ENCODE measurements at places on chromosomes 1 and 21. TPM values are rescaled to one million over a fixed set of nuclear protein-coding genes. Genes with fewer than 3 reads are reported as not detected.

GRCh38 chr21:45588086-45588825 is 46.0 kb upstream of the SLC19A1 start:
- H3K4me3 ChIP-seq: no peak overlapping the region
- H3K27ac ChIP-seq: no peak overlapping the region
- DNase-seq: no peak
- peaks cover 56% of the 10 kb centered on the region for H3K27me3 ChIP-seq

- H3K4me3 ChIP-seq: no peak overlapping the region
- peaks cover 44% of the 10 kb centered on the region for H3K4me1 ChIP-seq
- DNase-seq: no peak
- H3K36me3 ChIP-seq: no peaks in the 10 kb centered on the region
- H3K27me3 ChIP-seq: no peaks in the 10 kb centered on the region
Observed at GRCh38 chr1:91781901-91782622, 103.9 kb downstream of the TGFBR3 start.

DNA sequence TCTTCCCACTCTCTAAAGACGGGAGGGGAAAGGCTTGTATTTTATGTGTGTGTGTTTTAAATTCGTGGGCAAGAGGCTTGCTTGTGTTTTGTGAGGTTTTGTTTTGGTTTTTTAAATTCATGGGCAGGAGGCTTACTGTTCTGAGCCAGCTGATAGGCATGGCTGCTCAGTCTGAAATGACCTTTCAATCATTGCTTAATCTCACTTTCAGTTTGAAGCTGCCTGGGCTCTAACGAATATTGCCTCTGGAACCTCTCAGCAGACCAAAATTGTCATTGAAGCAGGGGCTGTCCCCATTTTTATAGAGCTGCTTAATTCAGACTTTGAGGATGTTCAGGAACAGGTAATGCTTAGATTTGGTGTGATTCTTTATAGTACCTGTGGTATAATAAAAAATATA is 20.3 kb upstream of the TXLNA start:
- H3K36me3 ChIP-seq: peaks cover 66% of the 10 kb centered on the region
- no peak for DNase-seq
- H3K4me3 ChIP-seq: no peak overlapping the region
- no peaks in the 10 kb centered on the region for H3K4me1 ChIP-seq

DNA sequence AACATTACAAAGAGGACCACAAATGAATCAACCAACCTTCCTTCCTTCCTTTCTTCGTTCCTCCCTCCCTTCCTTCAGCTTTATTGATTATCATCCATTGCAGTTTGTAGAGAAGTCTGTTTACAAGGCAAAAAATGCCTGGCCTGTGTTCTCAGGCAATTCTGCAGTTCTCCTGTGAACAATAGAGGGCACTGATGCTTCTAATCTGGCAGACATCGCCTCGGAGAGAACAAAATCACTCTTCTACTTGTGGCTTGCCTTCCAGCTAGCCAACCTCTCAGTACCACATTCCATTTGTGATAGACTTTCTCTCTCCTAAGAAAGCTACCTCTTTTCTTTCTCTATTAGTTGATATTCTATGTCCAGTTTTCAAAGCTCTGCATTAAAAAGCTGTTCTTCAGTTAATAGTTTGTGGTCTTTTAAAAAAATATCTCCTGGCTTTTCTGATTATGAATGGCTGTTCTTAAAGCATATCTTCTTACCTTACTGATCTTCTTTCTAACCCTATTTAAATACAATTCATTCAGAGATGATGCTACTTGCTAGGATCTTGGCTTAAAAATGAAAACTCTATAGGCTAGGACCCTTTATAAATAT is 26.9 kb upstream of the ESRRG start:
- H3K4me1 ChIP-seq: peaks cover 8% of the 10 kb centered on the region
- no peaks in the 10 kb centered on the region for H3K36me3 ChIP-seq
- no peaks in the 10 kb centered on the region for H3K27me3 ChIP-seq
- H3K4me3 ChIP-seq: no peak overlapping the region
- no peak overlapping the region for H3K27ac ChIP-seq

- H3K4me1 ChIP-seq: no peaks in the 10 kb centered on the region
- H3K36me3 ChIP-seq: peaks cover 28% of the 10 kb centered on the region
- no peak for DNase-seq
- no peaks in the 10 kb centered on the region for H3K27me3 ChIP-seq
- no peak overlapping the region for H3K4me3 ChIP-seq
Observed at GRCh38 chr1:168190403-168190802, 11.6 kb downstream of the TIPRL start.

- no peak overlapping the region for H3K4me3 ChIP-seq
- no peak overlapping the region for H3K27ac ChIP-seq
- H3K36me3 ChIP-seq: no peaks in the 10 kb centered on the region
- no peaks in the 10 kb centered on the region for H3K4me1 ChIP-seq
- no peak for DNase-seq
Observed at GRCh38 chr1:6170742-6171201, 9.3 kb downstream of the CHD5 start.

DNA sequence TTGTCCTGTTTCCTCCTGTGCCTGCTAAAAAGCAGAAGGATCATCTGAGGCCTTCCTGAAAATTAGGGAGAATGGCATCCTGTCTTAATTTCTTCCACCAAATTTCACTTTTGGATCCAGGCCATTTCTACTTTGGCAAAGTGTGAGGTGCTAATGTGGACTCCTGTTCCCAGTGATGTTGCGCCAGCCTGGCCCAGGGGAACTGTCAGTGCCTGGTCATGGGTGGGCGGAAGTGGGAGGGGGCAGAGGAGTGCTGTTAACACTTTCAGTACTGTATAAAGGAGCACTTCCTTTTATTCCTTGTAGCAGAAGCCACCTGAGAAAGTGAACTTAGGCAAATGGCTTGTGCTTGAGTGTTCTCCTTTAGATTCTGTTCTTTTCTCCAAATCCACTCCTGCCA is 19.9 kb downstream of the ELAPOR1 start:
- H3K27me3 ChIP-seq: no peaks in the 10 kb centered on the region
- no peak for DNase-seq
- no peak overlapping the region for H3K27ac ChIP-seq
- no peaks in the 10 kb centered on the region for H3K4me1 ChIP-seq
- H3K4me3 ChIP-seq: no peak overlapping the region

- no peak overlapping the region for H3K4me3 ChIP-seq
- no peak overlapping the region for H3K27ac ChIP-seq
- no peaks in the 10 kb centered on the region for H3K4me1 ChIP-seq
- DNase-seq: no peak
Observed at GRCh38 chr1:49389699-49390098, 613.0 kb upstream of the BEND5 start.

- no peaks in the 10 kb centered on the region for H3K4me1 ChIP-seq
- H3K4me3 ChIP-seq: no peak overlapping the region
- H3K27me3 ChIP-seq: peaks cover 9% of the 10 kb centered on the region
- no peak overlapping the region for H3K27ac ChIP-seq
- no peak for DNase-seq
Observed at GRCh38 chr1:157147906-157148700, 9.9 kb upstream of the ETV3 start.

GRCh38 chr21:45404730-45405270 is at the start of gene COL18A1:
Gene COL18A1 (plus strand): TSS chr21:45405165. CDS start chr21:45405231, 66 bp downstream.
- H3K27me3 ChIP-seq: peaks cover 27% of the 10 kb centered on the region
- H3K4me1 ChIP-seq: peaks cover 47% of the 10 kb centered on the region
- DNase-seq: peak; percentile 77
- peak within 1 kb of the TSS; percentile 78 for H3K27ac ChIP-seq

- H3K4me1 ChIP-seq: peaks cover 19% of the 10 kb centered on the region
- no peak overlapping the region for H3K27ac ChIP-seq
- H3K36me3 ChIP-seq: no peaks in the 10 kb centered on the region
- no peak overlapping the region for H3K4me3 ChIP-seq
- DNase-seq: no peak
Observed at GRCh38 chr1:47181955-47182675, 7.7 kb downstream of the PDZK1IP1 start.

Gene ACTN2
- total RNA-seq: 3.5 TPM

Gene PKLR
- 2.5 TPM for total RNA-seq

Gene CYP4Z1
- total RNA-seq: not detected

Gene C1orf53
- 0.33 TPM for total RNA-seq

Gene PAQR6
- 6.5 TPM for total RNA-seq

Data from WTC11 (cell line).